Central memory CD4-positive, alpha-beta T cell (primary cell): ENCODE measurements at places on chromosomes 11 and 22.

- DNase-seq, result no peak
These were observed 10.2 kb downstream of the HTATIP2 start for GRCh38 chr11:20373568-20374209.

DNA sequence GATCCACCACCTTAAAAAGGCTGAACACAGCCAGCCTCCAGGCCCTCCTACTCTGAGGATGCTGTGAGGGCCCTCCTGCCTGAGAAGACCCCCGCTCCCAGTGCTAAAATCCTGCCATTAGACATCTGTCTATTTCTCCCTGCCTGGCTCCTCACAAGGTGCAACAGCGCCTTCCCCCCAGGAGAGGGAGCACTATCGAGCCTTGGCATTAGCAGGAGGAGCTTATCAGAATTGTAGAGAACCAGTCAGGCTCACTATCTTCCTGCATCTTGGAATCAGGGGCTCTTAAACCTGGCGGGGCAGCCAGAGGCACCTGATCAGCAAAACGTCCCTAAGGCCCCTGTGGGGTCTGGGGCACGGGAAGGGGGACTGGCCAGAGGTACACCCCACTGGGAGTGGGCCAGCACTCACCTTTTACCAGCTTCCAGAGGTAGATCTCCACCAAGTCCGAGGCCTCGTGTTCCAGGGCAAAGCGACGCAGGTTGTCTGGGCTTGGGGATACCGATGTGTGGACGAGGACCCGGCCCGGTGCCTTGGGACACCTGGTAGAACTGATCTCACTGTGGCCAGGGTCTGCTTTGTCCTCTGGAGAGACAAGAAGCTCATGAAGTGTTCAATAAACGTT is 28.7 kb downstream of the CHRDL2 start:
- peak; percentile 34 for DNase-seq

DNA sequence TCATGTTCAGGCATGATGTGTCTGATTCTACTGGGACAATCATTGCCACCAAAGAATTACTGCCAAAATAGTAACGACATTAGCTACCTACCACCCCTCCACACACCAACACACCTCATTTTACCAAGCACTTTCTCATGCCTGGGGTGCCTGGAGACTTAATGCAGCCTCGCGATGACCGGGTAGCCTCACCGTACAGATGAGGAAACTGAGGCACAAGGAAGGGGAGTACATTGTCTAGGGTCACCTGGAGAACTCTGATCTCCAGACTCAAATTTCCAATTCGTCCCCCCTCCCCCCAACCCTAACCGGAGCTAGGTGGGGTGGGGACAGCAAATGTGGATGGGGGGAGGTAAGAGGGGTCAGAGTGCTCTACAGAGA is 2.7 kb upstream of the RTN4RL2 start:
- no peak for DNase-seq

DNA sequence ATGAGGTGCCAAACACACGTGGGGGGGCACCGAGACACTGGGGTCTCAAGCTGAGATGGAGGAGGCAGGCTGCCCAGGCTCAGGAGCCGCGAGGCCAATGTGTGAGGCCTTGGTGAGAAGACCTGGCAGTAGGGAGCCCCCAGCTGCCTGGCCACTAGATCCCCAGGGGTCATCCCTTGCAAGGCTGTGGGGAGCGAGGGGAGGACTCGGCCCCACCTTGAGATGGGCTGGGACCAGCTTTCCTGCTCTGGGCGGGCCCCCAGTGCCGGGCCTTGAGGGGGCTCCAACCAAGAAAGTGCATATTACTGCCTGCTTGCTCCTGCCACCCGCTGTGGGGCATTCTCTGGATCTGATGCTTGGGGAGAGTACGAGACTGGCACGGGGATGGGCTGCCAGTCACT is 107.0 kb downstream of the CTTN start:
- no peak for DNase-seq

GRCh38 chr22:18066181-18066859 is 11.5 kb upstream of the PEX26 start:
- no peak for DNase-seq
